Suppressor macrophage treated with lipopolysaccharide for 1 hour (primary cell): ENCODE measurements at places on chromosomes 7 and 10.

- peak; percentile 62 for DNase-seq
Measured at GRCh38 chr7:90345595-90346335, 751 bp upstream of the GTPBP10 start.

DNA sequence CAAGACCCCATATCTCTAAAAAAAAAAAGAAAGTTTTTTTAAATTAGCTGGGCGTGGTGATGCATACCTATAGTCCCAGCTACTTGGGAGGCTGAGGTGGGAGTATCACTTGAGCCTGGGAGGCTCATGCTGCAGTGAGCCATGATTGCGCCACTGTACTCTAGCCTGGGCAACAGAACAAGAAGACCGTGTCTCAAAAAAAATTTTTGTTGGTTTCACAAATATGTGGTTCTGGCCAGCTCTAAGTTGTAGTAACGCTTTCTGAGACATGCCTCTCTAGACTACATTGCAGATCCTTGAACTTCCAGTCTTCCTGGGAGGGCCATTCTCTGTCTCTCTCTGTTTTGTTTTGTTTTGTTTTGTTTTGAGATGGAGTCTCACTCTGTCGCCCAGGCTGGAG, 24.6 kb upstream of the RHBDD2 start:
- DNase-seq: peak; percentile 54

DNA sequence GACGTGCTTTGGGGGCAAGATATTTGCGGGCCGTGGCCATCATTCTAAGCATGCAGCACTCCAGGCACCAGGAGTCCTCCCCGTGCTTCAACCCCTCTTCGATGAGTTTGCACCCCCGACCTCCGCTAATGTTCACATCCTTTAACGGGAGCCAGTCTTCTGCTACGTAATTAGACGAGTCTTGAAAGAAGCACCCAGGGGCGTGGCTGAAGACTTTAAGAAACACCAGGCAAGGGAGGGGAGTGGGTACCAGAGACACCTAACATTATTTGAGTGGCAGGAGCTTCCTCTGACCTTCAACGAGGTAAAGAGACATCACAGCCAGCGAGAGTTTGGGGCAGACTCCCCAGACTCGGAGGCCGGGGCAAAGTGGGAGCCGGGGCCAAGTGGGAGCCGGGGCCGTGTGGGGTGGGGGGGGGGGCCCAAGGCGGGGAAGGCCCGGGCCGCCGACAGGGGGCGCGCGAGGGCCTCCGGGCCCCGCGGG, 31.1 kb upstream of the TOMM7 start:
- no peak for DNase-seq

- no peak for DNase-seq
Measured at GRCh38 chr10:22016046-22016705, 12.6 kb upstream of the DNAJC1 start.
